ENCODE measurements at places on chromosomes 13 and 19. TPM values are rescaled to one million over a fixed set of nuclear protein-coding genes. Genes with fewer than 3 reads are reported as not detected.

DNA sequence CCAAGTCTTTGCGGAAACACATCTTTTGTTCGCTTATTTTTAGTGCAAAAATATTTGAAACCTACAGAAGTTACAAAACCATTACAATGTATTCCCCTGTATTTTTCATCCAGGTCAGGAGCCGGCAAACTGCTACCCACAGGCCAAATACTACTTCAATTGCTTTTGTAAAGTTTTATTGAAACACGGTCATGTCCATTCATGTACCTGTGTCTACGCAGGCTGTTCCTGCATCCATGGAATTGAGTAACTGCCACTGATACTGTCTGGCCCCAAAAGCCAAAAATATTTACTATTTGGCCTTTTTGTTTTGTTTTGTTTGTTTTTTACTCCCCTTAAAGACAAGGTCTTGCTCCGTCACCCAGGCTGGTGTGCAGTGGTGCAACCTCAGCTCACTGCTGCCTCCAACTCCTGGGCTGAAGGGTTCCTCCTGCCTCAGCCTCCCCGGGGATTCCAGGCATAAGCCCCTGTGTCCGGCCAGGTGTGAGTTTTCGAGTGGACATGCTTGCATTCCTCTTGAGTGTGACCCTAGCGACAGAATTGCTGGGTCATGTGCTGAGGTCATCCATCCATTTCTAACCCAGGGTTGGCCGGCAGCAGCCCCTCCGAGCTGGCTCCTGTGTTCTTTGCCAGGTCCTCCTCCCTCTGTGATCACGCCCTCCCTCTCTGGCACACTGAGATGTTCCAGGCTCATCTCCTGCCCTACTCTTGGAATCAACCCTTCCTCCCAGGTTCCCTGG, 10.9 kb upstream of the S1PR4 start:
- no peak for DNase-seq

- no peak for DNase-seq
Observed at GRCh38 chr19:49222011-49222410, 64.4 kb downstream of the TRPM4 start.

Gene RYR1
- polyA plus RNA-seq, result 0.71 TPM

Gene C5AR1
- not detected for polyA plus RNA-seq

- peak; percentile 22 for DNase-seq
Observed at GRCh38 chr13:80862456-80862855, 521.5 kb upstream of the SPRY2 start.

- DNase-seq, result no peak
Observed at GRCh38 chr19:1762243-1763117, 9.2 kb downstream of the ONECUT3 start.

DNA sequence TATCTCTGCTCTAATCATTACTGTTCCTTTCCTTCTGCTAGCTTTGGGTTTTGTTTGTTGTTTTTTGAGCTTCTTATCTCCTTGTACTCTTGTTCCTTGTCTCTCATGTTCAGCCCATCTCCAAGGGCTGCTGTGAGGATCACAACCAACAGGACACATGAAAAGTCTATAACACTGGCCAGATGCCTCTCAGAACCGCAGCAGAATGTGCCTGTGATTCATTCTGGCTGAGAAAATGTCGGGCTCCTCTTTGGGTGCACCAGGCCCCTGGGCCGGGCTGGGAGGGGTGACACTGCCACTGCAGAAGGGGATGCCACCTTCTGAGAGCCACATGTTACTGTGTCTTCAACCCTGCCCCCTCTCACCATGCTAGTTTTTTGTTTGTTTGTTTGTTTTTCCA, 48.0 kb downstream of the GGACT start:
- peak; percentile 49 for DNase-seq
